ENCODE measurements at places on chromosomes 13 and 19.
A peak's percentile ranks its signal among the peaks of the same experiment; 100 is the strongest.

DNA sequence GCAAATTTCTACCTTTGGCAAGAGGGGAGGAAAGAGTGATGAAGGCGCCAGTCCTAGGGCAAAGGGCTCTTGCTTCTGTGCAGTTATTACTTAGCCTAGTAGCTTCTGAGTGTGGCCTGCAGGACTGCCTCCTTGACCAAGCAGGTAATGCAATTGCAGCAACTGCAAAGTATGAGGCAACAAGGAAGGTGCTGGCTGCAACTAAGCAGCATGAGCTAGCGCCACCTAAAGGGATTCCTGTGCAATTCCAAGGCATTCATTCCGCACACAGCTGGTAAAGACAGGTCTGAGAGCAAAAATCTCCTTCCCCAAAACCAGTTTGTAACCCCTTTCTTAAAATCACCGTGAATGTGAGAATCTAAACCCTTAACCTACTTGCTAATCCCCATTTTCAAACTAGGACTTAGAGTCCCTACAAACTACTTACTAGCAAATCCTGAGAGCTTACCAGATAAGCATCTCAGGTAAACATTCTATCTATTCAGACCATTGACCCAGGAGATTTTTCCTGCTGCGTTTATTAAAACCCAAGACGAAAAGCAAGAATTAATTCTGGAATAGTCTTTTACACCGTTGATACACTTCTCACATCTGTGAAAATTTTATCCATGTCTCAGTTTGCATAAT lies 62.9 kb downstream of the DCT start:
- no peak for DNase-seq

DNA sequence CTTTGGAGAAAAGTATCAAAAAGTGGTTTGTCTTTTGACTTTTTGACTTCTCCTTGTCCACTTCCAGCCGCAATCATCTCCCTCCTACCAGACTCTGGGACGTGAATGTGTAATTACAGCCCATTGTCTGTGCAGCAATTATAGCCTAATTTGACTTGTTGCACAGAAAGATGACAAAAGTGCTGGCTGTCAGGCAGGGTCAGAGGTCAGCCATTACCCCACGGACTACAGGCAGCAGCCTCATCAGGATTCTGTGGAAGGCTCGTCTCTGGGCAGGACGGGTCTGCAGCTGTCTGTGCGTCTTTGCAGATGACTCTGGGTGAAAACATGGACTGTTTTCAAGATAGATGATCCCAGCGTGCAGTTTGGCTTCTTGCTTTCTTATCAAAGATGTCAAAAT lies 102.2 kb upstream of the EDNRB start:
- DNase-seq, result no peak

GRCh38 chr19:22945560-22945959 lies 57.4 kb downstream of the ZNF728 start:
- no peak for DNase-seq

DNA sequence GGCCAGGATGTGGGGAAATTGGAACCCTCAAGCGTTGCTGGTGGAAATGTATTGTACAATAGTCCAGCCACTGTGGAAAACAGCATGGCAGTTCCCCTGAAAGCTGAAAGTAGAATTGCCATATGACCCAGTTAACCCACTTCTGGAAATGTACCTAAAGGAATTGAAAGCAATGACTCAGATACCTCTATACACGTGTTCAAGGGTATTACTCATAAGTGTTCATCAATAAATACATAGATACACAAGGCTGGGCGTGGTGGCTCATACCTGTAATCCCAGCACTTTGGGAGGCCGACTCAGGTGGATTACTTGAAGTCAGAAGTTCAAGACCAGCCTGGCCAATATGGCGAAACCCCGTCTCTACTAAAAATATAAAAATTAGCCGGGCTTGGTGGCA lies 71.9 kb upstream of the IRS2 start:
- no peak for DNase-seq

DNA sequence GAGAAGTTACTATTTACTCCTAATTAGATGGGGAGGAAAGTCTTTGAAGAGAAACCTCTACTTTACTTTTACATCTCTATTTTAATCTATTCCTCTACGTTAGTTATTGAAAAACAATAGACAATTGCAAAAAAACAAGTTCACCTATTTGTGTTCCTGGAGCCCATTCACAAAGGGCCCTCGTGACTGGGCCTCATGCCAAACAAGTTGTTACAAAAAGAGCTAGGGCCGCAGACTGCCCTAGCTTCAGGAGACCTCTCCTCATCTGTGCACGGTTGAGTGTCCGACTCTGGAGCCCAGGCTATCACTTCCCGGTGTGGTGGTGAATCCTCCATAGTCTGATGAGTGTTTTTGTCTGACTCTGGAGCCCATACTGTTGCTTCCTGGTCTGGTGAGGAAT lies 190.9 kb downstream of the ZNF486 start:
- no peak for DNase-seq

DNA sequence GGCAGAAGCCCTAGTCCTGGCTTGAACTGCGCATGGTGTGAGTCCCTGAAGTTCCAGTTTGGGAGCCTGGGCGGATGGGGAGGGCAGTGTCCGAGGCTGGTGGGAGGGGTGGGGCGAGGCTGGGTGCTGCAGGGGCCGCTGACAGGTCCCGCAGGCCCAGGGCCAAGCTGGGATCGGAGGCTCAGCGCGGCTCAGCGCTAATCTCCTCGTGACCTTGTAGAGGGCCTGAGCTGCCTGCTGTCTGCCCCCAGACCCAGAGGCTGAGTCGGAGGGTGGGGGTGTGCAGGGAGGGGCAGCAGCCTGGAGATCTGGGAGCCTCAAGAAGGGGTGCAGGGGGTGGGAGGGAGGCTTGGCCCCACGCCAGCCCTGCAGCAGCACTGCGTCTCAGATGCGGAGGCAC lies 3.0 kb downstream of the ATP1A3 start:
- no peak for DNase-seq

- no peak for DNase-seq
Observed at GRCh38 chr13:83007226-83007625, 875.0 kb downstream of the SLITRK1 start.

- DNase-seq, result peak; percentile 21
Observed at GRCh38 chr19:46609511-46610412, 8.6 kb downstream of the CALM3 start.

DNA sequence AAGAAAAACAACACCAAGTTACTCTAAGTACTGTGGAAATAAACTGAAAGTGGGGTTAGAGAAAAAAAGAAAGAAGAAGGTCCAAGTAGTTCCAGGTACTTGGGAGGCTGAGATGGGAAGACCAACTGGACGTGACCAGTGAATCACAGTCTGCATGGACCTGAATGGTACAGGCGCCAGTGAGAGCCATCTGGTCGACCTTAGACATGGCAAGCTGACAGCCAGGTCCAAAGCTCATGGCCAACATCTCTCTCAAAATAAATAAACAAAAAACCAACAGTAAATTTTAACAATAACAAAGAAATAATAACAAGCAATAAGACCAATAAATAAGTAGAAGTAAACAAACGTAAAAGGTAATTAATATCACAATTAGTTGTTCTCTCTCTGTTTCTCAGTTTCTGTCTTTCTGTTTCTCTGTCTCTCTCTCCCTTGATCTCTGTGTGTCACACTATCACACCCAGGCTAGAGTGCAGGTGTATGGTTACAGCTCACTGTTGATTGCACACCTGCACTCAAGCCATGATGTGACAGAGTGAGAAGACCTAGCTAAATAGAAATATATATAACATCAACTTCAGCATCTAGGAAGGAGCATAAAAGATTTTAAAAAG lies 31.6 kb upstream of the ZNF724 start:
- no peak for DNase-seq

DNA sequence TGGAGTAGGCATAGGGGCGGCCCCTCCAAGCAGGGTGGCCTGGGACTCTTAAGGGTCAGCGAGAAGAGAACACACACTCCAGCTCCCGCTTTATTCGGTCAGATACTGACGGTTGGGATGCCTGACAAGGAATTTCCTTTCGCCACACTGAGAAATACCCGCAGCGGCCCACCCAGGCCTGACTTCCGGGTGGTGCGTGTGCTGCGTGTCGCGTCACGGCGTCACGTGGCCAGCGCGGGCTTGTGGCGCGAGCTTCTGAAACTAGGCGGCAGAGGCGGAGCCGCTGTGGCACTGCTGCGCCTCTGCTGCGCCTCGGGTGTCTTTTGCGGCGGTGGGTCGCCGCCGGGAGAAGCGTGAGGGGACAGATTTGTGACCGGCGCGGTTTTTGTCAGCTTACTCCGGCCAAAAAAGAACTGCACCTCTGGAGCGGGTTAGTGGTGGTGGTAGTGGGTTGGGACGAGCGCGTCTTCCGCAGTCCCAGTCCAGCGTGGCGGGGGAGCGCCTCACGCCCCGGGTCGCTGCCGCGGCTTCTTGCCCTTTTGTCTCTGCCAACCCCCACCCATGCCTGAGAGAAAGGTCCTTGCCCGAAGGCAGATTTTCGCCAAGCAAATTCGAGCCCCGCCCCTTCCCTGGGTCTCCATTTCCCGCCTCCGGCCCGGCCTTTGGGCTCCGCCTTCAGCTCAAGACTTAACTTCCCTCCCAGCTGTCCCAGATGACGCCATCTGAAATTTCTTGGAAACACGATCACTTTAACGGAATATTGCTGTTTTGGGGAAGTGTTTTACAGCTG lies at the start of the genes BRCA2 and ZAR1L:
Gene BRCA2, plus strand, starts transcription at position 271 of the 790 bp plus-strand sequence. CDS start 953 bp downstream, outside the sequence.
Gene ZAR1L, minus strand, starts transcription at position 126 of the 790 bp plus-strand sequence. CDS start 3,438 bp downstream, outside the sequence.
- DNase-seq, result peak; percentile 90

DNA sequence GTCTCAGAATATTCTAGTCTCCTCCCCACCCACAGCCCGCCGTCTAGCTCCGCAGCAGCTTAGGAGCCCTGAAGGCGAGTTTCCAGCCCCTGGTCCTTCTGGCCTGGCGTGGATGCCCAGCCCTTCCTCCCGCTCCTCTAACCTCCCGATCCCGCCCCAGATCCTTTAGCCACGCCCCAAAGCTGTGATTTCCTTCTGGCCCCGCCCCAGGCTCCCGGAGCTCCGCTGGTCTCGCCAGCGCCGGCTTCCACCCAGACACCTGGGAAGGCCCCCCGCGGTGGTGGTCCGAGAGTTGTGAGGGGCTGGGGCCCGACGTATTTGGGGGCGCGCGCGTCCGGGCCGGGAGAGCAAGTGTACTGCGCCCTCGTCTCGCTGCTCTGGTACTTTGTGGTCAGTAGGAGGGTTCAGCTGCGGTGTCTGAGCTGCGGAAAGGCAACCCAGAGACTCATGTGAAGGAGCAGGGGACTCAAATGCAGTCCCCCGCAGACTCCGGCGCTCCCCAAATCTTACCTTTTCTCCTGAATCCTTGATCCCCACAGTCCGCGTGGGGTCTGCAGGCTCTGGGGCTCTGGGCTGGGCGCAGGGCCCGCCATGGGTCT lies at the start of gene CGB7:
Gene CGB7, minus strand, starts transcription at position 114 of the 599 bp plus-strand sequence. CDS start 2,374 bp downstream, outside the sequence.
- DNase-seq, result peak; percentile 74

DNA sequence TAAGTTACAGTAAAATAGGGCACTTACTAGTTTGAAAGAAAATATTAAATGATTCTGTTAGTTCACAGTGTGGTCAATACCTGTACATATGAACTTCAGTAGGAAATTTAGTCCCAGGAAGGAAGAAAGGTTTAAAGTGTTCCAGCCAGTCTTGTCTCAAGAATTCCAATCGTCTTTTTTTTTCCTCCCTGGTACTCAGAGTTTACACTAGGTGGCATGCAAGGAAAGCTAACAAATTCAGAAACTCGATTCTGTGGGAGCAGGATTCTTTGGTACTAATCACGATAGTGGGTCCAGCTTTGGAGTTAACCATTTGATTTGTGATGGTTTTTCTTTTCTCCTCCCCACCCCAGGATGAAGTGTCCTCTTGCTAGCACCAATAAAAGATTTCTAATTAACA lies 43.6 kb downstream of the POLR1D start:
- DNase-seq, result no peak

DNA sequence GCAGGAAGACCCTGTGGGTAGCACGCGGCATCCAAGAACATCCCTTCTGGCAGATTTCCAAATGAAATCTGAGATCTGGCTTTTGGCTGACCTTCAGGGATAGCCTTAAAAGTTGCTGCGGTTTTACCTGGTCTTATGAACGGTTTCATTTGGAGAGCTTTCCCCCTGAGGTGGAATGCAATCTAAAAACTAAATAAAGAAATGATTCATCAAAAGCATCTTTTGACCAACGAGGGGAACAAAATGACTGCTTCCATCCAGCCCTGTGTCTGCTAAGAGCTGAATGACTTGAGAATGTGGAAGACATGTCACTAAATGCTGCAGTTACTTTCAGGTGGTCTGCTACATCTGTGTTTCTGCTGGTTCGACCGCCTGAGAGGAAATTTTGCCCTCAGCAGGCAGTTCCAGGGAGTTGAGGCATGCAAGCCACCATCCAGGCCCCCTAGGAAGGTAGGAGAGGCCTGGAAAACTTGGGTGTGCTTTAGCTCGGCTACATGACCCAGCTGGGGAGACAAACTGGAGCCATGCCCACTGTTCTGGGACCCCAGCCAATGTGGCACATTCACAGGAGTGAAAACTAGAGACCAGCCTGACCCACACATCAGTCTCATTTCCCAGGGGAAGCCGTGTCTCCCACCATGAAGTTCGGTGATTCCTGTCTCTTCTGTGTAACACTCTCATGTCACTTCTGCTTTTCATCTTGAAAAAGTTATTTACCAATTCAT lies 175.1 kb upstream of the KL start:
- no peak for DNase-seq

- DNase-seq, result peak; percentile 91
Observed at GRCh38 chr19:35903550-35904179, 1.3 kb downstream of the HCST start.

GRCh38 chr13:80560609-80561008 lies 219.7 kb upstream of the SPRY2 start:
- DNase-seq, result no peak

DNA sequence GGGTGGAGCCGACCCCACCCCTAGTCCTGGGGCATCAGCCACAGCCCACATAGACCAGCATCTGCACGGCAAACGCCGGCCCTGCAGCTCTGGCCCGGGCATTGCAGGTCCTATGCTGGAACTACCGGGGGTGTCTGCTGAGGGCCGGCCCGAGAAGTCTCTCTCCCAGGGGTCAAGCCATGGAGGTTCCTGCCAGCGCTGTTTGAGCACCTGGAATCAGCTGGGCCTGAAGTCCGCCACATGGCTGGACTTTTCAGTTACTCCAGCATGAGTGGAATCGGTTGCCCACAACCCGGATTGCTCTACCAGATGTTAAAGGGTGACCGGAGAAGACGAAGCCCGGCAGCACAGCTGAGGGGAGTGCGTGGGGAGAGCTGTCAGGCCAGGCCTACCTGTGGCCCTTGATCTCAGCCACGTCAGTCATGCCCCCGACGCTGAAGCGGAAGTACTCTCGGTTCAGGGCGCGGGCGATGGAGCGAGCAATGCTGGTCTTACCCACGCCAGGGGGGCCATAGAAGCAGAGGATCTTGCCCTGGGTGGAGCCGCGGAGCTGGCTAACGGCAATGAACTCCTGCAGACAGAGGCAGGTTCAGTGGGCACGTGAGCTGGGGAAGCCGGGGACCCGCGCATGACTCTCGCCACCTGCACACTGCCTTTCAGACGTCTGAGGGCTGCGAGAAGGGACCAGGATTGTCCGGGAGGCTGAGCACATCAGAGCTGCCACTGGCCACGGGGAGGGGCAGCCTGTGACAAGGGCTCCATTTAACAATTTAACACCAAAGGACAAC lies 8.7 kb downstream of the RPL36 start:
- DNase-seq, result no peak

All from stimulated activated CD8-positive, alpha-beta memory T cell treated with anti-CD3 and anti-CD28 coated beads, Interleukin-4, amount 100 ng/mL, for 48 hours (primary cell).